ENCODE measurements at places on chromosomes 5 and 9.

DNA sequence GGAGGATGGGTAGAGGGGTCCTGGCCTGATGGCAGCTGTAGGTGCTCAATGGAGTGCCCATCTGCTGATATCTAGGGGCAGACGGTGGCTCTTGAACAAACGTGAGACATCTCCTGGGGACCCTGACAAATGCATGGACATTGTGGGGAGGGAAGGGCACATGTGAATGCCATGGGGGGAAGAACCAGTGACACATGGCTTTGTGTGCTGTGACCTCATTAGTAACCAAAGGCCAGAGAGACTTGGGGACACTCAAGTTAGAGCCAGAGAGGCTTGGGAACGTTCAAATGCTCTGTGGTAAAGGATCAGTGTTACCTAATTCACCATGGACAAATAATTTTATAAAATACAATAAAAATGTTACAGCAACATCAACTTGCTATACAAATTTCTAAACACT is 151.8 kb downstream of the ESM1 start:
- no peak for DNase-seq

GRCh38 chr5:118598311-118598710 is 390.0 kb downstream of the DTWD2 start:
- DNase-seq, result no peak

DNA sequence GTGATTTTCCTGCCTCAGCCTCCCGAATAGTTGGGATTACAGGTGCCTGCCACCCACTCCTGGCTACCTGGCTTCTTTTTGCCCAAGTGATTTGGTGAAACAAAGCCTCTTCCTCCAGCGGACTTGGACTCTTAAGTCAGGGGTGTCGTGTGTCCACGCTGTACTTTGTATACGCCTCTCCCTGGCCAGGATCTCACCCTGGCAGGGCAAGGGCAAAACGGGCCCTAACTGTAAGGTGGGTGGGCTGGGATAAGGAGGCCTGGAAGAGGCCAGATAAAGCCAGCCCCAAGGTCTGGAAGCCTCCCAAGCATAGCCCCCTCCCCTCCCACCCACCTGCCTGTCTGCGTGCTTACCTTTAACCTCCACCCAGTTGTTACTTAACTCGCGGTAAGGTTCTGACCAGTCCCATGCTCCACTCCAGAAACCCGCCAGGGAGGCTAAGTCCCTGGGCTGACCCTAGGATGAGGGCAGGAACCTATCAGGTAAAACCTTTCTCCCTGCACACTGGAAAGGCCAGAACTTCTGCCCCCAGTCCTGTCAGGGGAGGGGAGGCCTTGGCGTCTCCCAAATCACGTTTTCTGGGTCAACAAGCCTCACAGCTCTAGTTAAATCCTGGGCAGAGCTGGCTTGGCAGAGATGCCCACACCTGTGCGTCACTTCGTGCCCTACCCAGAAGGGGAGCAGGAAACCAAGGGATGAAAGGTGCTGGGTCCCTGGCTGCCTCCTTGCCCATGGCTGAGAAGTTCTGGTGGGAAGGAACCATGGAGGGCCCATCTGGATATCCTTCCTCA is 8.4 kb downstream of the CDK9 start:
- no peak for DNase-seq

DNA sequence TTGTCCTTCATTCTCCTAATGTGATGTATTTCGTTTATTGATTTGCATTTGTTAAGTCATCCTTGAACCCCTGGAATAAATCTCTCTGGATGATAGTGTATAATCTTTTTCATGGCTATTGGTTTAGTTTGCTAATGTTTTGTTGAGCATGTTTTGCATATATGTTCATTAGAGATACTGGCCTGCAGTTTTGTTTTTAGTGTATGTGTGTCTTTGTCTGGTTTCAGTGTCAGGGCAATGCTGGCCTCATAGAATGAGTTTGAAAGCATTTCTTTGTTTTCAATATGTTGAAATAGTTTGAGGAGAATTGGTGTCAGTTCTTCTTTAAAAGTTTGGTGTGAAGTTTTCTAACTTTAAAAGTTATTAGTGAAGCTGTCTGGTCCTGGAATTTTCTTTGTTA is 149.6 kb upstream of the ATP10B start:
- no peak for DNase-seq

GRCh38 chr9:78130853-78131252 is 99.2 kb upstream of the GNAQ start:
- DNase-seq, result no peak
